ENCODE measurements at places on chromosomes 13 and 19.

GRCh38 chr19:497869-498510, 1.7 kb downstream of the MADCAM1 start:
- no peak for DNase-seq

- peak; percentile 26 for DNase-seq
These were observed 17.0 kb downstream of the EPS8L1 start for GRCh38 chr19:55092423-55093318.

DNA sequence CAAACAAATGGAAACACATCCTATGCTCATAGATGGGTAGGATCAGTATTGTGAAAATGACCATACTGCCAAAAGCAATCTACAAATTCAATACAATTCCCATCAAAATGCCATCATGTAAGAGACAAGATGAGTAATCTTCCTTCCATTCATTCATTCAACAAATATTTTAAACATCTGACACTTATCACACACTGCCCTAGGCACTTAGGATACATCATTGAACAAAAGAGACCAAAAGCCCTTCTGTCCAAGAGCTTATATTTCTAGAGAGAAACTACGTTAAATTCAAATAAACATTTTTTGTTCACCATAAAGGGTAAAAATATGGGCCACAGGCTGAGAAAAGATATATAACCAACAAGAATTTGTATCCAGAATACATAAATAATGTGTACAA, 20.5 kb upstream of the LHFPL6 start:
- no peak for DNase-seq

DNA sequence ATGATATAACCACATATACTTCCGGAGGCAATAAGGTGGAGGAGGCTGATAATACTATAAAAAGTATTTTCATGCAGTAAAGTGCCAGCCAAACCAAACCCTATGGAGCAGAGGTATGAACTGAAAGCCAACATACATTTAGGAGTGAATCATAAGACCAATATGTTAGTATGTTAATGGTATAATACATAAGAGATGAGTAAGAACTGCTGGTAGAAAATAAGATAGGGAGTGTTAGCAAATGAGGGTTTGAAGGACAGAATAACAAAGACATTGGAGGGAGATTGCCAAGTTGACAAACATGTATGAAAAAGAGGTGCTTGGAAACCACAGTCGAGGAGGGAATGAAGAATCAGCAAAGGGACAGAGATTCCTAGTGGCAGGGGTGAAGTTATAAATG, 10.8 kb downstream of the ENOX1 start:
- DNase-seq, result no peak

DNA sequence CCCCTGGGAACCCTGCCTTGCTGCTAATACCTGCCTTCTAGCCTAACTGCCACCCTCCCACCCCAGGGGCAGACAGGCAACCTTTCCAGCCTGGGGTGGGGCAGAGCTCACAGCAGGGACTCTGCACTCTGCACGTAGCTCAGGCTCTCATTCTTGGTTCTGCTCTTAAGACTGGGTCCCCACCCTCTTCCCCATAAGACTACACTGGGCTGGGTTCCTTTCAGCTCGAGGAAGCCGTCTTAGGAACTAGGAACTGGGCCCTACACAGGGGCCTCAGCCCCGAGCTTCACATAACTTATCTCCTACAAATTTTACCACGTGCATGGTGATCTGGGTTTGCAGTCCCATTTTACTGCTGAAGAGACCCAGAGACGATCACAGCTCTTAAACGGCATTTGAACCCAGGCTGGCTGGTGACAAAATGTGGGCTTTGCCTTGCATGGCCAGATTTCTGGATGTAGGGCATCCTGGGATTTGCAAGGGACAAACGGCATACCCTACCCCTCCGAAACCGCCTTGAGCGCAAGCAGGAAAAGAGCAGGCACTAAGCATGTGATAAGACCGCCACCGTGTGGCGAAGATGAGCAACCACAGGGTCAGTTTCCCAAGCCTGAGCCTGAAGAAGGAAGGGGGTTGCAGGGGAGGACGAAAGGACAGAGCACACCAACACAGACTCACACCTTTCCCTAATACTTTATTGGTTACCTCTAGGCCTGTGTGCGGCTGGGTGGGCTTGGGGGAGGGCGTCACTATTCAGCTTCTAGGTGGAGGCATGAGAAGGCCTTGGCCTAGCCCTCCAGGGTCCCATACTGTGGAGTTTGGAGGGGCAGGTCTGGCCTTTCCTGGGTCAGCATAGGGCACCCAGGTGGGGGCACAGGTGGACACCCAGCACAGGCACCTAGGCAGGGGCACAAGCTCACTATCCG, 5.1 kb downstream of the JUNB start:
- DNase-seq, result peak; percentile 82

GRCh38 chr19:11887611-11888531, at the start of gene ZNF69:
Gene ZNF69, plus strand, starts transcription at chr19:11887782. Its CDS starts 142 bp downstream, at chr19:11887924.
- peak; percentile 94 for DNase-seq

DNA sequence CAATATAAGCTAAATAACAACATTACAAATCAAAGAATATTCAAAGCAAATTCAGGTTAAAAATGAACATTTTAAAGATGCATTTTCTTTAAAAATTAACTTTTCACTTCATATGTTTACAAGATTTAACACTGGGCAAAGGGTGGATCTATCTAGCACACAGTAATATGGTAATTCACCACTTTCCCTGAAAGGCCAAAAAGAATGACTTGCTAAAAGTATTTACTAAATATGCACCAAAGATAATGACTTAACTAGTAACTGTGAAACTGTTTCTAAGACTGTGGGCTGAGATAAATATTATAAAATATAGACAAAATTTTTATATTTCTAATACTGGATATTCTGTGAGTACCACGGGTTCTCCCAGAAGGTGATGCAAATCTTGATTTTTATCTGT, 4.5 kb upstream of the EEF1AKMT1 start:
- no peak for DNase-seq

GRCh38 chr13:105282406-105283285, 1252.8 kb downstream of the EFNB2 start:
- DNase-seq, result no peak

- DNase-seq, result no peak
These were observed 518.1 kb downstream of the UQCRFS1 start for GRCh38 chr19:28694812-28695211.

GRCh38 chr13:23672616-23673015, 102.4 kb downstream of the TNFRSF19 start:
- no peak for DNase-seq

DNA sequence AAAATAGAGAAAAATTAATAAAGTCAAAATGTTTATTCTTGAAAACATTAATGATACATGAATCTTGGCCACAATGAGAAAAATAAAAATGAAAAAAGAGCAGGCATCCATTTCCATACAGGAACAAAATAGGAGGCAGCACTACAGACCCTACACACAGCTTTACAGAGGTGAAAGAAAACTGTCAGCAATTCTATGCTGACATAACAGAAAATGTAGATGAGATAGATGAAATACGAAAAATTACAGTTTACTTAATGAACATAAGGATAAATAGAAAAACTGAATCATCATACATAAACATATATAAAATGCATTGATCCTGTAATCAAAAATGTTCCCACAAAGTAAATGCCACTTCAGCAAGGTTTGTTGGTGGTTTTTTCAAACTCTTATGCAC, 5.6 kb downstream of the LILRB4 start:
- DNase-seq, result no peak

- no peak for DNase-seq
These were observed 160.7 kb upstream of the RFC3 start for GRCh38 chr13:33657274-33657673.

GRCh38 chr13:27177852-27178251, 6.2 kb upstream of the USP12 start:
- DNase-seq, result no peak

GRCh38 chr13:105144020-105144419, 1391.4 kb downstream of the EFNB2 start:
- DNase-seq, result no peak

GRCh38 chr13:48291730-48292129, 11.8 kb upstream of the RB1 start:
- no peak for DNase-seq

GRCh38 chr13:52599848-52600603, 42.2 kb upstream of the HNRNPA1L2 start:
- DNase-seq, result peak; percentile 77

GRCh38 chr19:1648920-1649541, 3.4 kb downstream of the TCF3 start:
- no peak for DNase-seq

GRCh38 chr13:46310066-46310465, 77.0 kb downstream of the RUBCNL start:
- no peak for DNase-seq

DNA sequence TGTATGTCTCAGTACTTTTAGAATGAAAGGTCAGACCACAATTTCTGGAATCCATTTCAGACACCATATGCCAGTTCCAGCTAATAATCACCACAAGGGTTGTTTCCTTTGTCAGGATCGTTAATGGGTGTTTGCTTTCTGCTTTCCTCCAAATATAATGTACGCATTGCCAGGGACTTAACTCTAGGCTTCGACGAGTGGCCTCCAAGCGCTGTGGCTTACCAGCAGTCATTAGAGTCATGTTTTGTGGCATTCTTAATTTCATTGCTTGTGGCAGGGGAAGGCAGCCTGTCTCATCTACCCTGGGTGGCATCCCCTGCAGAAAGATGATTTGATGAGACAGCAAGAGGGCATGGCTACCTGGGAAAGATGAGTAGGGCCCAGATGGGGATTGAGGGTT, 22.5 kb downstream of the SAFB start:
- DNase-seq, result no peak

- DNase-seq, result no peak
These were observed 12.7 kb upstream of the GAS6 start for GRCh38 chr13:113876346-113877148.

GRCh38 chr13:110230661-110231347, 76.2 kb downstream of the COL4A1 start:
- DNase-seq, result peak; percentile 23

GRCh38 chr19:38842439-38843174, 7.2 kb downstream of the HNRNPL start:
- no peak for DNase-seq

GRCh38 chr19:20077791-20078463, at the start of gene ZNF90:
Gene ZNF90, plus strand, starts transcription at chr19:20078000. Its CDS starts 133 bp downstream, at chr19:20078133.
- peak; percentile 88 for DNase-seq

GRCh38 chr19:16206637-16207036, 8.9 kb downstream of the AP1M1 start:
- no peak for DNase-seq

- no peak for DNase-seq
These were observed 1819.3 kb downstream of the PCDH9 start for GRCh38 chr13:65410791-65411190.

DNA sequence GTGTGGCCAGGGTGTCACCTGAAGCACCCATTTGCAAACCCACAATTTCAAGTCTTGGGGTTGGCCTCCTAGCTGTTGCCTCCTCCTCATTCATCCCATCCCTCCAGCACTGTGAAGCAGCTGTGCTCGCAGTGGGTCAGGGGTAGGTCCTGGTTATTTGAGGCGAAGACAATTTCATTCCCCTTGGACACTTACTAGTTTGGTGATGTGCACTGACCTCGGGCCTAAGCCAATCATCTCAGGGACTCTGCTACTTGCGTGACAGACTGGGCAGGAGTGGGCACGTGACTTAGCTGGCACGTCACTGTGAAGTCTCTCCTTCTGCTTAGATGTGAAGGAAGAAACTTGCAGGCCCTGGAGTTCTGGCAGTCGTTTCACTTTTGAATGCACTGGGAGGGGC, 3.5 kb upstream of the ATP11A start:
- DNase-seq, result no peak

DNA sequence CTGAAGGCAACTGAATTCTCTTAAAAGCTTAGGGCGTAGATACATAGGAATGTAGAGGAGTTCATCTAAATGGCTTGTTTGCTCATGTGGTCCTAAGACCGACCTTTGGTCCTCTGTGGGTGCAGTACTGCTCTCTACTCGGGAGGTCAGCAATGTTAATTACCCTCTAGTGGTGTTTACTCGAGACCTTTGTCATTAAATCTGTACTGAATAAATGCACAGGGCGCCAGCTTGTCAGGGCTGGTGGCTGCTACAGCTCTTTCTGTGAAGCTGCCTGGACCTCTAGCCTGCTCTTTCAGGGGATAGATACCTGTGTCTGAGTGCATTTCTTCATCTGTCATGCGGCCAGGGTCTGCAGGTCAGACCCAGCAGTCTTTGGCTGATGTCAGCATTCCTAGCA, 29.2 kb upstream of the MPHOSPH8 start:
- DNase-seq, result no peak

- DNase-seq, result no peak
These were observed 8.1 kb upstream of the HCN2 start for GRCh38 chr19:581399-582111.

DNA sequence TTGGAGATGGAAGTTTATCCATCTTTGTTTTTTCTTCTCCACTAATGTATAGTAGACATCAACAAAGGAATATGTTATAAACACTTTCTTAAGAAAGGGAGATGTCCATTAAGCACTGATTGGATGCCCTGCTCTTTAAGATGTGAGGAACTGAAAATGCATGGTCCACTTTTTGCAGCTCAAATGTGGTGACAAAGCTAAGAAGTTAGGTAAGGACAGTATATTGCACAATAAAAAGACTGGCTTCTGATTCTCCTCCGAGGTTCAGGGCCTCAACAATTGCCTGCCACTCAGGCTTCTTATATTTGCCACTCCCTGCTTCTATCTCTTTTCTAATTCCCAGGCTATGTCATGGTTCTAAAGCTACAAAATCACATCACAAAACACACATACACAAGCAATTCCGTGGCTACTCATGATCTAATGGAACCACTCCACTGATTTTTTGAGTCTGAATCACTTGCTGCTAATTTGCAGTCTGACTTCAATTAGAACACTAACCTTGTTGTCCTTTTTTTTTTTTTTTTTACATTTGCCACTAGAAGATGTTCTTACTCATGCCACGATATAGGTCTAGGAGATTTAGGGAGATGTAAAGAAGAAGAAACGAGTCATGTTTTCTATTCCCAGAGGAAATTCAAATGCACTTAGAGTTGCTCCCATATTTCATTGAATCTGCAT, 29.6 kb upstream of the TNFSF11 start:
- DNase-seq, result no peak

GRCh38 chr13:29952245-29952644, 101.8 kb upstream of the UBL3 start:
- no peak for DNase-seq

- DNase-seq, result no peak
These were observed 524.6 kb downstream of the EFNB2 start for GRCh38 chr13:106010836-106011235.

DNA sequence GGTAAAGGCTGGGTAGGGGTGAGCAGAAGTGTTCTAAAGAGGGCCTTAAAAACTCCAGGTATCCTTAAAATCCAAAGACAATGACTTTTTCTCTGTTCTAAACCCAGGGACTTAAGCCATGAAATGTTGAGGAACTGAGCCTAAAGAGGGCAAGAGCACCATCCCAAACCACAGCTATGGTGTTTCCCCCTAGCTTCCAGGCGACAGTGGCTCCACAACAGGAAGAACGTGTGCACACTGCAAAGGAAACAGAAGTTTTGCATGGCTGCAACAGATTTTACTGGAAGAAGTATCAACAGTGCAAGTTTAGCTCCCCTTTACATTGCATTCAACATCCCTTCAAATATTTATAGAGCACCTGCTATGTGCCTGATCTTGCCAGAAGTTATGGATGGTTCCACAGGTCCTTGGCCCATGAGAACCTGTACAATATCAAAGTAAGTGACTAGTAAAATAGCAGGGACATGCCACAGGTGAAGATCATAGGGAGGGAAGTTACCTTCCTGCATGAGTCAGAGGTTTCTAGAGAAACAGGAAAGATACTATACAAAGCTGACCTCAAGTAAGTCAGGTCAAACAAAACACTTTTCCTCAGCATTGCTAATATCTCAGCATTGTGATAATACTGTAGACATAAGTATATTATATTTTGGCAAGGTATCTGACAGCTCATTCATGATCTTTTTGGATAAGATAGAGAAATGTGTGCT, 8.4 kb upstream of the KCTD12 start:
- DNase-seq, result no peak

Measured in nephron progenitor cell (in vitro differentiated cells).